ENCODE measurements at places on chromosomes 12 and 14. TPM values are rescaled to one million over a fixed set of nuclear protein-coding genes. Genes with fewer than 3 reads are reported as not detected.

- DNase-seq = no peak
Observed at GRCh38 chr12:96617178-96617577, 127.8 kb downstream of the CFAP54 start.

DNA sequence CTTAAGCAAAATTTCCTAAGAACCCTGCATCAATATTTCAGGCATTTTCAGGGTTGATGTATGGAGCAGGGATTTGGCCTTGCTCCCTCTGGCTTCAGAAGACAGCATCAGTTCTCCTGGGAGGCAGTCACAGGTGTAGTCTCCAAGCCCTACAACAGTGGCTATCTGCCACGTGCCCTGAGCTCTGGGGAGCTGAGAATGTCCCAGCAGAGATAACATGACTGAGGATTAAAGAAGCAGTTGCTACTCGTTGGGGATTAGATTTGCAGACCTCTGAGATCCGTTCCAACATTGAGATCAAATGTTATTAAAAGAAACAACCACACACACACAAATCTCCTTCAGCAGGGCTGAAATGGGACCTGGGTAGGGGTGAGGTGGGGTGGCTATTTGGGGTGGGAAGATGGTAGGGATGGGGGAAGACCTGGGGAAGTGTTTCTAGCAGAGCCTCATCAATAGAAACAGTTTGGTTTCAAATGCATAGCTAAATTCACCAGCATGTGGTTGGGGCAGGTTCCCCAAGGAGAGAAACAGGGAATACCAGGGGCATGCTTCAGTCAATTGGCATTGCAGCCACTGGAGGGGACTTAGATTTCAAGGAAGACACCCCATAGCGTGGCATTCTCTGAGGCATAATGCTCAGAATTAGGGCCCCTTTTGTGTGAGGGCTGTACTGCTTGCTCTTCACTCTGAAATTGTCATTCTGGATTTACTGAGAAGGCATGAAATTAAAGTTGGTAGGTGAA is 15.2 kb upstream of the FAM234B start:
- DNase-seq = no peak

DNA sequence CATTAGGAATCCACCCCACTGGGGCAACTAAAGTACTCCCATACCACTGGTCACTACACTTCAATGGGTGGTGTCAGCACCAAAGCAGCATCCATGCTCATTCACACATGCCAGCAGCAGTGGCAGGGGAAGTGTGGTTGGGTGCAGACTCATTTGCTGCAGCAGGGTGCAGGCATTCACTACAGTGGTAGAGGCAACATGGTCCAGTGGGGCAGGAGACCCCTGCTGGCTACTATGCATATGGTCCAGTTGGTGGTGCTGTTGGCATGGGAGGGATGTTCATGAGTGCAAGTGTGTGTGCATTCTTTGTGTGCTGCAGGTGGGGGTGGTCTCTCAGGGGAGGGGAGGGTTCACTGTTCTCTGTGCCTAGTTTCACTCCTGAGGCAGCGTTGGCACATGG is 908.4 kb upstream of the NOVA1 start:
- DNase-seq = no peak

Gene FOXG1
- not detected for total RNA-seq

Gene PLEK2
- total RNA-seq = 111 TPM

Gene DEGS2
- 9.7 TPM for total RNA-seq

Gene CELA1
- total RNA-seq = not detected

DNA sequence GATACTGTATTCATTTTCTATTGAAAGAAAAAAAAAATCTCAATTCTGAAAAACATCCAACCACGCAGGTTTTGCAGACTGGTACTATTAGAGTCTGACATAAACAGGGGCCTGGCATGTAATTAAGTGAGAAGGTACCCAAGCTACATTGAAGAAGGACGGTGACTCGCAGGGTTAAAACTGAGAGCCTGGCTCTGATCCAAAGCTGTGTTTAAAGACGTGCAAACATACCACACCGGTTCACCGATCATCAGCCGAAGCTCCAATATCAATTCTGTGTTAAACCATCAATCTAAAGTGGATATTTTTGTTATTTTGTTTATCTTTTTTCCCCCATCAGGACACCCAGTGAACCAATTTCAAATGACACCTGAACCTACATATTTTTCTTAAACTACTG is 108.1 kb upstream of the DIO3 start:
- DNase-seq = no peak

GRCh38 chr12:131784909-131785762 is 43.1 kb upstream of the MMP17 start:
- DNase-seq = no peak

Gene RFLNA
- not detected for total RNA-seq

DNA sequence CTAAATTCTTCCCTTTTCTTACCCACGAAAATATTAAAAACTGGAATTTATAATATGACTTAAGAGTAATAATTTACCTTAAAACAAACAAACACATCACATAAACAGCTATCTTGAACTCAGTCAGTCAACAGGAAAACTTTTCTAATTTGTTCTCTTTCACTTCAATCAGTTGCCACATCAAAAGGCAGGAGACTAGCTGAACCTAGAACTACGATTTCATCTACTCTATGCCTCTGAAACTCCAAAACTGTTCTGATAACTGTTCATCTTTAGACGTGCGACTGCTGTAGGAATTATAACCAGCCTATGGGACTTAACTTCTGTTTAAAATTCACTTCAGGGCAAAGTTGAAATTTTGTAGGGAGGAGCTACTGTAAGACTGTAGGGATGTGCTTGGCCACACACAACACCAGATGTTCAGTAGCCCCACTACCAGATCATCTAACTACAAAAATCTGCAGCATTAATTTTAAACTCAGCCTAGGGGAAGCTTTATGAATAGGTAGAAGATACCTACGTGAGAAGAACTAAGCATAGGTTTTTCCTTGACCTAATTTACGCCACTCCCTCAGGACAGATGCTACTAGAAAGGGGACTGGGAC is 7.6 kb upstream of the RAD51AP1 start:
- DNase-seq = no peak

Gene AHNAK2
- 367 TPM for total RNA-seq

DNA sequence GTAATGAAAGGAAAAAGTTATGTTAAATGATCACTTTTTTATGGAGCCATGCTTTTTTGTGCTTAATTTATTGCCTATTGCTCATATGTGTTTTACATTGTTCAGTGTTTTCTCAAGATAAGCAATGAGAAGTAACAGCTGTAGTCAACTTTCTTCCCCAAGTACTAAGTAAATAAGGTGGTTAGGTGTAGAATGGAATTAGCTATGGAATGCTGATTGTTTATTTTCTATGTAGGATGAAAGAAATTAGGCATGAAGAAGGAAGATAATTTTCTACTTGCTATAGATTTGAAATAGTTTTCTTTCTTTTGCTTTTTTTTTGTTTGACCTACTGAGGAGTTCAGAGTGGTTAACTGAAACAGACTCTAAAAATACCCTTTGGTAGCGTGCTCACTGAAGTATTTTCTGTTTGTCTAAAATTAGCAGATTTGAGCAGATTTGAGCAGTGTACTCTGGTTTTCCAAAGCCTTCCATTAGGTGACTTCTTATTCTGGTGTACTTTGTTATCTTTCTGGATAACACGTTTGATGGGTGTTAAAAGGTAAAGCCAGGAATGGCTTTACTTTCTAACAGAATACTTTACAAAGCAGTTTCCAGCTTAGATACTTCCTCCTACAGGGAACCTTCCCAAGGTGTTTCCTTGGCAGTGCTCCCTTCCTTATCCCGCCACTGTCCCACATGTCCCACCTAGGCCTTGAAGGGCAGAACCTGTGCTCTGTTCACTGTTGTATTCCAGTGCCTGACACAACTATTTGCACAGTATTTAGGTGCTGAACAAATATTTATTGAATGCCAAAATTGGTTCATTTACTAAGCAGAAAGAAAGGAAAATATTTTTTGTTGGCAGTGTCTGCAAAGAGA is 56.0 kb downstream of the RASSF3 start:
- DNase-seq = peak; percentile 15

GRCh38 chr14:92491782-92492181 is 21.8 kb upstream of the RIN3 start:
- DNase-seq = no peak

- DNase-seq = no peak
Observed at GRCh38 chr14:85865701-85866100, 335.8 kb downstream of the FLRT2 start.

DNA sequence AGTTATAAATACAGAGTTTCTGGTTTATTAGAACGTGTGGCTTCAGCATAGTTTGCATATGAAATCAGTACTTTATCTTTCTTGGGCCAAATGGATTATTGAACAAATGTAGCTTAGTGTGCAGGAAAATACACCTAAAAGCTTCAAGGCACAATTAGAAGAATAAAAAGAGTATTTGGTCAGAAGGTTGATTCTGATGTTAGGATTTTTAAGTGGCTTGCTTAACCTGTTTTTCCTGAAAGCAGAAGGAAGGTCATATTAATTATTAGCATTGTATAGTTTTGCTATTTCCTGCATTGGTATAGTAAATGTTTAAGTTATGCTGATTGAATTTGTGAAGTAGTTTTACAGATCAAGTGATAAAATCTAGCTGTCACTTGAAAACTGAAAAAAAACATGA is 31.0 kb upstream of the GNS start:
- DNase-seq = no peak

Gene ZDHHC22
- total RNA-seq = not detected

- DNase-seq = no peak
Observed at GRCh38 chr12:95099270-95099790, 25.9 kb upstream of the NR2C1 start.

DNA sequence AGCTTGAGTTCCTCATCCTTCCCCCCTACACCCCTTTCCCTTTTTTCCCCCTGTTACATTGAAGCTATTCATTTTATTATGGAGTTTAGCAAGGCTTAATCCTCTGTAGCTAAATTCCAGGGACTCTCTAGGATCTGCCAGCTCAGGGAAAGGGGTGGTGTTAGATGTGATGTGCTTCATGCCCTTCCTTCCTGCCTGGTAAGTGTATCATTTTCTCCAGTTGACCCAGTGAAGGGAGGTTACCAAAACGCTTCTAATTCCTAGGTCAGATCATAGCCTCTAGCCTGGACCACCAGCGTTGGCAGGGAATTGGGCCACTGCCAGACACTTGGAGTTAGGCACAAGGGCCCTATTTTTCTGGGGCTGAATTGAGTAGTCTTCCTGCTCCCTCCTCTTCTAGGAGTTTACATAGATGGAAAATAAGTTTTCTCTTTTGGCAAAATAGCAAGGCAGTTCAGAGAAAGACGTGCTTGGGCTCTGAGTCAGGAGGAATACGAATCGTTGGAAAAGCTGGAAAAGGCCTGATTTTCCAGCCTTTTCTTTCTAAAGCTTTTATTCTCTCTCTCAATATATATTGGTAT is 88.3 kb downstream of the NPAS3 start:
- DNase-seq = no peak

DNA sequence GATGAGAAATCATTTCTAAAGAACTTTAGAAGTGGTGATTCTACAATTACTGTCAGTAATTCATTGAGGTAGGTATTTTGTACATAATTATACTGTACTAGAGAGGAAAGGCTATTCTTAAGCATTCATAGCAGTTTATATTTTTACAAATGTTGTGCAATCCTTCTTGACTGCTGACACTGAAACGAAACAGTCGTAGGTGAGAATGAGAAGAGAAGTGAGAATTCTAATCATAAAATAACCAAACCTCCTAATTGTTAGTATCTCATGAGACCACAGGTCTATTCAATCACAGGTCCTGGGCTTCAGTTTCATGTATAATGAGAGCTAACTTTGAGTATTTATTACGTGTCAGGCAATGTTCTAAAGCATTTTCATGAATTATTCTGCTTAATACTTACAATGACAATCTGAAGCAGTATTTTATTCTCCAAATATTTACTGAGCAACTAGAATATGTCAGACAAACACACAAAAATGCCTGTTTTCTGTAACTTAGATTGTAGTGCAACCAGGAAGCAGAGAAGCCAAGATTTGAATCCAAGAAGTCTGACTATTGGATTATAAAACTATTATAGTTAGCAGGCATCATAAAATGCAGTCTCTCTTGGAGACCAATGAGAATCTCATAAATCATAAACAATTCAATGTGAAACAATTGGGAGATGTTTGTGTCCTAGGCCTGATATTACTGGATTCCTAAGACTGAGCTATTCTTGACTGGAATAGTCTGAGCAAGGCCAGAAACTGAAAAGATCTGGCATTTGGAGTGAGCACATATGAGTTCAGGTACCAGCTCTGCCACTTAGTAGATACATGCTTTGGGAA is 24.3 kb downstream of the RERG start:
- DNase-seq = no peak

DNA sequence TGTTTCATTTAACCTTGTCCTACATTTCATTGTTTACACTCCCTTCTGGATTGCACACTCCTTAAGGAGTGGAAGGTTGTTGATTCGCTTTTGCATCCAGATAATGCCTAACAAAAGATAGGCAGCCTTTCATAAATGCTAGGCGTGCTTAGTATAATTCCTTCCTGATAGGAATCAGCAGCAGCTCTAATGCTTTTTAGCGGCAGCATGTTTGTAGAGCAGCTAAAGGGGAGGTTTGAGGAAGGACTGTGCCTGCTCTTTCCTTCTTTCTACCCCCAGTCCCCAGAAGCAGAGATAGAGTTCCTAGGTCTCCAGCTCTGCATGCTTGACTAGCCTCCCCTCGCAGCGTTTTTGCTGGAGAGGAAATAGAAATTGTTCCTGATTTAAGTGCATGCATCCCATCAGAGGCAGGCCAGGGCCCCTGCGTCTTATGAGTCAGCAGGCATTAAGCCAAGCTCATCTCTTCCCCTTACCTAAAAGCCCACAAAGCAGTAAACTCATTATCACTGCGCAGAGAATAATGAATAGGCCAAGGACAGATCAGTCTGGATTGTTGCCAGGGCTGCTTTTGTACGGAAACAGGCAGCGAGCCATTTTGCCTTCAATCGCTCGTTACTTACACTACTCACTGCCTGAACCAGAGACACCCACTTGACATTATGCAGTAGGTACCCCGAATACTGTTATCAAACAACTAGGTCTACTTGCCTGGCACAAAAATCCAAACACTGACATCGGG is 14.0 kb upstream of the TBPL2 start:
- DNase-seq = peak; percentile 81

DNA sequence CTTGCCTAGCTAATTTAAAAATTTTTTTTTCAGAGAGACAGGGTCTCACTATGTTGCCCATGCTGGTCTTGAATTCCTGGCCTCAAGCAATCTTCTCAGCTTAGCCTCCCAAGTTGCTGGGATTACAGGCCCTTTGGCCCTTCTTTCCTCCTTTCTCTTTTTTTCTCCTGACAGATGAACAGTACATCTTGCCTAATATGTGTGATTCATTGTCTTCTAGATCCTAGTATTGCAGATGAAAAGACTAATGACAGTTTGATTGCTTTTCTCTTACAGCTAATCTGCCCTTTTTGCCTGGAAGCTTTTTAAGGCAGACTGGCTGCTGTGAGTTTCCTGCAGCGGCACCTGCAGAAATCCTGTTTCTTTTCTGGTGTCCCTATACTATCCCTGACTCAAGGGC is 12.0 kb downstream of the DEPDC4 start:
- peak; percentile 66 for DNase-seq
